ENCODE measurements at places on chromosomes 7 and 10.

DNA sequence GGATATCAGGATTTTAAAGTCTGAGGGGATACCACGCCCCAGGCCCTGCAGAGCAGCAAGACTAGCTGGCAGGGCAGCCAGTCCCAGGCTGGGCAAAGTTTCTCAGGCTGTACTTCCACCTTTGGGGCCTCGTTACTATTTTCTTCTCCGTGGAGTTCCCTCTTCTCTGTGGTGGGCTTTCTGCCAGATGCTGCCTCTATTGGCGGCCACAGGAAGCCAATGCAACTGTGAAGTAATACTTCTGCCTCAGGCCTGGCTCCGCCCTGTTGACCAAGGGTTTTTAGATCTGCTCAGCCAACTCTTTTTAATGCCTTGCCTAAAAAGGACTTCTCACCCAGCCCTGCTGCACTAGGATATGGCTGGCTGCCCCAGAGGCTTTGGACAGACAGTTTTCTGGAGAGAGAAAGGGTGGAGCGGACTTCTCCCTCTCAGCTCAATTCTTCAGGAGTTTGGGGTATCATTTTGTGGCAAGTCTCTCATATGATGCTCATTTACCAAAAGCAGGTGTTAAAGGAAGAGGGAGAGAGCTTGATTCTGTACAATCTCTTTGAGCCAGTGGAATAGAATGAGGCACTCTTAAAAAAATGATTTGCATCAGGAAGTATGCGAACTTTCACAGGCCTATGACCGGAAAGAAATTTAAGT, 67.4 kb downstream of the HHEX start:
- no peak for ATAC-seq

DNA sequence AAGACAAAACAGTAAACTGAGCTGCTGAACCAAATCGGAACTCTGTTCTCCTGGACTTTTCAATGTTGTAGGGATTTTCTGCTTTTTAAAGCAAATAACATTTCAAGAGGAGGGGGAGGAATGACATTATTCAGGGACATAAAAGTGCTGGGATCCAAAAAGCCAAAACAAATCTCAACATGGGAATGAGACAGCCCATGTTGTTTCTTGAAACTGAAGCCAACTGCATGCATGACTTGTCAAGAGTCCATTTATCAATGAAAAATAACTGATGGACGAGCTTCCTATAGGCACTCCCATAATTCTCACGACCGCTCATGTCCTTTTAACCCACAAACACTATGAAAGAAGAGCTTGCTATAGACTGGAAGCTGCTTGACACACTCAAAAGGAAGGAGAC, 27.8 kb downstream of the FAM53B start:
- no peak for ATAC-seq

DNA sequence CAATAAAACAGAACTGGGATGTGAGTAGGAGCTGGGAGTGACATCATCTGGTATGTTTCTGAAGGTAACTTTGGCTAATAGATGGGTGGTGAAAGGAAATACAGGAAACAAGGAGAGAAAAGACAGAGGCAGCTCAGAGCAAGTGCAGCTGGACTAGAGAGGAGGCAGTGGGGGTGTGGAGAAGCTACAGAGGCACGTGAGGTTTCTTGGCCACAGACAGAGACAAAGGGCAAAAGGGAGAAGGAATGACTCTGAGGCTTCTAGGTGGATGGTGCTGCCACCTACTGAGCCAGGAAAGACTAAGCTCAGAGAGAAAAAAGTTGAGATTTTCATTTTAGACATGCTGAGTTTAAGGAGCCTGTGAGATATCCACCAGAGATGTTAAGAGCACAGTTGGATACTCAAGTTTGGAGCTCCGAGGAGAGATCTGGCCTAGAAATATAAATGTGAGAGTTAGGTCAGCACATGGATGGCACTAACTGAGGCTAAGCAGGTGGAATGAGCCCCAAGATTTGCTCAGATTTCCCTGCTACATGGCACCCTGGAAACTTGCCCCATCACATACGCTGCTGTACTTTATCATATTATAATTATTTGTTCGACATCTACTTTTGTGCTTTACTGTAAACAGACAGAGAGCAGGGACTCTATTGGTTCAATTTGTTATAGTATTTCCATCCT, 293.0 kb upstream of the IMMP2L start:
- peak; percentile 96 for ATAC-seq

DNA sequence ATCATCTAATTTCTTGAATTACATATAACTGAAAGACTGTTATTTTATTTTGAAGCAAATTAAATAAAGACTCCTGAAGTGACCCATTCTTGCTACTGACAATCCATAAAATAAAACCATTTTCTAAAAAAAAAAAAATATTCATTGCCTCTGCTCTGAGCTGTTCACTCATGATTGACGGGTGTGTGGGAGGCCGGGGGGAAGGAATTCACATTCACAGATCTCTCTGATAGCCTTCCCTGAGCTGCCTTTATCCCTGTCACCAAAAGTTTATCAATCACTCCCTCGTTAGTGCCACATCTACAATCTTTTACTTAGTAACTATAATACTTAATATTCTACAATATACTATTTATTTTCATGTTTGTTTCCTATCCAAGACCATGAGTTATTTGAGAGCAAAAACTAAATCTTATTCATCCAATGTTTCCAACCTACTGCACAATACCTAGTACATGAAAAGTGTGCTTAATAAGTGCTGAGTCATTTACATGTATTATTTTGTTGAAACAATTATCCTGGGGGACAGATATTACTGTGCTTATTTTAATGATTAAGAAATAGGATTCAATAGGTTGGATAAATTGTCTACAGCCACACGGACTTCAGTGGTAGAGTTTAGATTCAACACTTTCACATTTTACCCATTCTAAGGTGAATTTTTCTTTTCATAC, 618.7 kb downstream of the PHTF2 start:
- no peak for ATAC-seq

DNA sequence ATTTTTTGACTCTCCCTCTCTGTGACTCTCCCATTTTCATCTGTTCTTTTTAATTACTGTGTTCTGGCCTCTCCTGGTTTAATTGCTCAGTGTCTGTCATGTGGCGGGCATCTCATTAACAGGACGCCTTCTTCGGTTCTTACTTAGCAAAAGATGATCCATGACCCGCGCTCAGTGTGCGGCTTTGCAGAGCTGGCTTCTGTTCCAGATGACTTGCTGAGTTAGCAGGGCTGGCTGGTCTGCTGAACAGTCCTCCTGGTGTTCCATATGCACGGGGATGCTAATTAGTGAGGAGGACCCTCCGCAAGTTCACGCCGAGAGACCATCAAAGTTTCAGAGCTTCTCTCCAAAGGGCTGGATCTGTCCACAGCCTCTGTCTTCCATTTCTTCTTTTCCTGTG, 258.6 kb upstream of the MKI67 start:
- no peak for ATAC-seq

- ATAC-seq = peak; percentile 83
Observed at GRCh38 chr7:6026011-6026819, 5.0 kb upstream of the ANKRD61 start.

DNA sequence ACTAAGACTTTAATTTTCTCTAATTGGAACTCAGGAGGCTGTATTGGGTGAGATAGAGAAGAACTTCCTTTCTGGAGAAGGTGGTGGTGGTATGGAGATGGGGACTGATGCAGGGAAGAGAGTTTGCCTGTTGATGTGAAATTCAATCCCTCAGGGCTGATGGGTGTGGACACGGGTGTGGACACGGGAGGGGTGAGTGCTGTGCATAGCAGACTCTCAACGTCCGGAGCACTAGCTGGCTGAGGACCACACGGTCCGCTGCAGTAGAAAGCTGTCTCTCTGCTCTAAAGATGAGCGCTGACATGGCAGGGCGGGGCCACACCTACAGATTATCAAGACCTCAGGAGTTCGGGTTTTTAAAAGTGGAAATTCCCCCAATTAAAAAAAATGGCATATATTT, 148.5 kb upstream of the PITRM1 start:
- no peak for ATAC-seq

DNA sequence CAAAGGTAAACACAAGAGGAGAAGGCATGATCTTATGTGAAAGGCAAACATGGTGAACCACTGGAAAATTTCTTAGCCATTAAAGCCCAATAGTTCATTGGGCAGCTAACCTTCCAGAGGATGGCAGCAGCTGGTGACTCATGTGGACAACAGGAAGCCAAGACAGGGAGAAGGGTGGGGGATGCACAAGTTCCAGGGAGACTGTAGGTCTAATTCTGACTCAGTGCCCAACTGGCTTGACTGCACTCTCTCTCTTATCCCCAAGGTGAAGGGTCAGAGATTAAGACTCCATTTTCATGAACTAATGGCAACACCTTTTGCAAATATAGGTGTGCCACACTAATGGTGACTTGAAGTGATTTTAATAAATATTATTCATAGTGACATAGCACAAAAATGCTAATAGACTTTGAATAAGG, 47.9 kb upstream of the SLC35B4 start:
- ATAC-seq = peak; percentile 43

GRCh38 chr7:121307021-121307574, 21.7 kb upstream of the WNT16 start:
- ATAC-seq = no peak

DNA sequence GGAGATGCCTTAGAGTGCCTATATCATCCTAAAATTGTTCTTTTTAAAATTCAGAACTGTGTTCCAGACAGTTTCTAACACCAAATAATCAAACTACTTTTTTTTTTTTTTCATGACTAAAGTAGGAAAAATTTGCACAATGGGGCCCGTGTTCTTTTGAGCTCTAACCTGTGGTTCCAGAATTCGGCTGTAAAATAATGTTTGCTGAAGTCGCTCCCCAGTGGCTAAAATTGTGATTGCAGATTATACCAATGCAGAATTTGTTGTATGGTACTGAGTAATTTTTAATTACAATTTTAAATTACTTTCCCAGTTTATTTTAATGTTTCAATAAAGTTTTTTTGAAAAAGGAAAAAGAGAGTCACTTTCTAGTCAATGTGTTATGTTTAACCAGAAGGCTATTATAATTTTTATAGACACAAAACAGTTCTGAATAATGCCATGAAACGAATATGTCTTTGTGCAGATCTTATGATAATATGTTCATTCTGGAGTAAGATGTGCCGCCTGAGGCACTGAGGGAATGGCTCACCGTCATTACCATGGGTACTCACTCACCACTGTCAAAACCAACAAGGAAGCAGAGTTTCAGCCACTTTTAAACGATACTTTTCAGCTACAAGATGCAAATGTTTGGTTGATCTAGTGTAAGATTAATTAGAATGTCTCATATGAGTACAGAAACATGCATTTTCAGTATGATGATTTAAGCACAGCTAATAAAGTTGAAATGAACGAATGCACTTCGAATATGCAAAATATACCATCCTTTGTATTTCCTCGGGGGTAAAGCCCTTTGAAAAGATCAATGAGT, 173.6 kb downstream of the PRKCQ start:
- ATAC-seq = 0 out of 3 replicates have a peak, but pooled peaks have one; percentile 16

- ATAC-seq = no peak
Observed at GRCh38 chr10:35191523-35191922, 64.9 kb downstream of the CREM start.

DNA sequence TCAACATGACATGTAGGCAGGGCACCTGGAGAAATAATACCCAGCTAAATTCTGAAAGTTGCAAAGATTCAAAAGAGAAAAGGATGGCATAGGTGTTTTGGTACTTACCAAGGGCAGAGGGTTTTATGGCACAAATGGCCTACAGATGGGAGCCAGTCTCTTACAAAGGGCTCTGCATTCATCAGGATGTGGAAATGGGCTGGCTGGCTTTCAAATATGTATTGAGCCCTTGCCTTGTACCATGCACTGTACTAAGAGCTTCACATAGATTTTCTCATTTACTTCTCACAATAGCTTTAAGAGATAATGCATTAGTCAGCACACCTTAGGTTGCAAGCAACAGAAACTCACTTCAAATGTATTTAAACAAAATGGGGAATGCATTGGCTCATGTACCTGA, 327.1 kb downstream of the BICC1 start:
- ATAC-seq = no peak

DNA sequence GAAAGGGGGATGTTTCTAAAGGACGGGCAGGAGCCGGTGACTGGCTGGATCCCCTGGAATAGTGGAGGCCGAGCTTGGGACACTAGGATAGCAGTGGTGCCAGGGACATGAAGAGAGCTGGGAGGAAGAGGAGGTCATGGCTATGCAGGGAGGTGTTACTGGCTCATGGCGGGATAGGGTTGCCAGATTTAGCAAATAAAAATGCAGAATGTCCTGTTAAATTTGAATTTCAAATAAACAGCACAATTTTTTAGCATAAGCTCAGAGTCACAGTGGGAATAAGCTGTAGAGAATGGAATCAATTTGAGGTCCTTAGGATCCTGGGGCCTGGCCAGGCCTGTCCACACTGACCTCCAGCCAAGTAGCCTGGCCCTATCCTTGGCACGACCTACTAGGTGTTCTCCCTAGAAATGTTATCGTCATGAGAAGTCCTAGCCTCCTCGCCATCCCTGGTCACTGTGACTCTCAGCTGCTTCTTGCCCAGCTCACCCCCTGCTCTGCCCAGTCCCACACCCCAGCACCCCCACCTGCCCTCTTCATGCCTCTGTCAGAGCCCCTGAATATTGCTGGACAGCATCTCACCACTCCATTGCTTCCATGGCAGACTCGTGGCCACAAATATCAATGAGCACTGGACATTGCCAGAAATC, 7.6 kb upstream of the KCP start:
- no peak for ATAC-seq

DNA sequence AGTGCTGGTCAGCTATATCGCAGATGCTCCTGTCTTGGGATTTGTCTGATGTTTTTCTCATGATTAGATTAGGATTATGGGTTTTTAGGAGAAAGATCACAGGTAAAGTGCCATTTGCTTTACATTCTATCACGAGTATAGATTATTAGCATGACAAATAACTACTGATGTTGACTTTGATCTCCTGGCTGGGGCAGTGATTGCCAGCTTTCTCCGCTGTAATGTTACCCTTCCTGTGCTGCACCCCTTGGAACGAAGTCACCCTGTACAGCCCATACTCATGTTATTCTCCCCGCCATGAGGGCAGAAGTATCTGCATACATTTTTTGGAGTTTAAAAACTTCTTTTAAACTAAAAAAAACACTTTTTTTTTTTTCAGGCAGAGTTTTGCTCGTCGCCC, 10.8 kb upstream of the CLDN4 start:
- no peak for ATAC-seq

DNA sequence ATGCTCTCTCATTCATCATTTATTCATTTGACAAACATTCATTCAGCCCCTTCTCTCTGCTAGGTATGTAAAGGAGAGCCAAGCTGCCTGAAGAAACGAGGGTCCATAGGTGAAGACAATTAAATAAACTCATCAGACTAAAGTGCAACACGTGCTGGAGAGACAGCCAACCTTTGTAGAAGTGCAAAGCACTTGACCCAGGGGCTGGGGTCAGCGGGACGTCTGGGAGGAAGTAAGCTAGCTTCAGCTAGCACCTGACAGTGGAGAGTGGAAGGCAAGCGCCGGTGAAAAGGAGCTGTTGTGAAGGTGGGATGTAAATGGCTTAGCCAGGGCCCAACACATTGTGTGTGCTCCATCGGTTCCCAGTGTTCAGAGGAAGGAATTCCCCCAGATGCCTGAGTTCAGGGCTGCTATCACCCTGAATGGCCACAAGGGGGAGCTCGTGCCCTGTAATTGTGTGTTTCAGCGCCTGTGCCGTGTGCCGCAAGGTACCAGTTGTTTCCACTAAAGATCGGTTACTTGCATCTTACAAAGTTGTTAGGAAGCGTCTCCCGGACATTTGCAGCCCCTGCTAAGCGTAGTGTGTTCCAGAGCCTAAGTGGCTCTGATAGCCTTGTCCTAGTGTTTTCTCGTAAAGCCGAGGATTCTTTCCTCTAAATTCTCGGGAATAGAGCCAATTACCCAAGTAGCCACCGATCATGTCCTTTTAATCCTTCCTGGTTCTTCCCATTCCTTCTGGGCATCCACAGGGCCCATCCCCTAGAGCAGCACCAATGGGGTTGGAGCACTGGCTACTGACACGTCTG, 30.6 kb downstream of the TLX1 start:
- ATAC-seq = peak; percentile 96
